Activated CD4-positive, alpha-beta T cell treated with anti-CD3 and anti-CD28 coated beads for 4 hours (primary cell): ENCODE measurements at places on chromosomes 13 and 19.

DNA sequence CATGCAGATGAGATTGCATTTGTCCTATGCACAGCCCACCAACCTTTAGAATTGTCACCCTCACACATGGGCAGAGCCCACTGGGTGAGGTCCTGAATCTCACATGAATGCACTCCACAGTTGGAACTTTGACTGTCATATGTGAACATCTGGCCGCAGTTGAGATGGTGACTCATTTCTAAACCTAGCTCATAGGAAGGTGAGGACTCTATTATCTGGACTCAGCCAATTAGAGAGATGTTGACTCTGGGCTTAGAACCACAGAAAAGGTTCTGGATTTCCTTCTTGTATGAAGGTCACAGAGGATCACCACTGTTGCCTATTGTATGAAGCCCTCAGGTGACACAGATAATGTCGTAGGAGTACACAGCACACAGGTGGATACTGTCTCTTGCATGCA is 25.6 kb upstream of the ZNF681 start:
- DNase-seq, result no peak

GRCh38 chr13:112513761-112514160 is 74.2 kb downstream of the TUBGCP3 start:
- DNase-seq, result no peak

GRCh38 chr13:33927315-33927714 is 109.4 kb downstream of the RFC3 start:
- no peak for DNase-seq

DNA sequence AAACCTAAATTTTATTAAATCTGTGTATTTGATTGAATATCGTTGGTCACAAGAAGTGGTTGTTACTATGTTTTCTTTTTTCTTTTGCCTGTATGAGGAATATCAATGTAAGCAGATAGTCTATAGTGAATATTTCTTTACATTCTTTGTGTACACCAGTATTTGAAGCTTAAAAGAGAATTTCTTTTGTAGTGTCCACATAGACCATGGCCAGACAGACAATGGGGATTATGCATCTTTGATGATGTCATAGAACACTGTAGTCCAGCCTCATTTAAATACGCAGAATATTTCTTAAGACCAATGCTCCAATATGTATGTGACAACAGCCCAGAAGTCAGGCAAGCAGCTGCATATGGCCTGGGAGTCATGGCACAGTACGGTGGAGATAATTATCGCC is 64.8 kb downstream of the IPO5 start:
- DNase-seq, result no peak

- no peak for DNase-seq
Observed at GRCh38 chr13:79647533-79647932, 166.6 kb downstream of the NDFIP2 start.

DNA sequence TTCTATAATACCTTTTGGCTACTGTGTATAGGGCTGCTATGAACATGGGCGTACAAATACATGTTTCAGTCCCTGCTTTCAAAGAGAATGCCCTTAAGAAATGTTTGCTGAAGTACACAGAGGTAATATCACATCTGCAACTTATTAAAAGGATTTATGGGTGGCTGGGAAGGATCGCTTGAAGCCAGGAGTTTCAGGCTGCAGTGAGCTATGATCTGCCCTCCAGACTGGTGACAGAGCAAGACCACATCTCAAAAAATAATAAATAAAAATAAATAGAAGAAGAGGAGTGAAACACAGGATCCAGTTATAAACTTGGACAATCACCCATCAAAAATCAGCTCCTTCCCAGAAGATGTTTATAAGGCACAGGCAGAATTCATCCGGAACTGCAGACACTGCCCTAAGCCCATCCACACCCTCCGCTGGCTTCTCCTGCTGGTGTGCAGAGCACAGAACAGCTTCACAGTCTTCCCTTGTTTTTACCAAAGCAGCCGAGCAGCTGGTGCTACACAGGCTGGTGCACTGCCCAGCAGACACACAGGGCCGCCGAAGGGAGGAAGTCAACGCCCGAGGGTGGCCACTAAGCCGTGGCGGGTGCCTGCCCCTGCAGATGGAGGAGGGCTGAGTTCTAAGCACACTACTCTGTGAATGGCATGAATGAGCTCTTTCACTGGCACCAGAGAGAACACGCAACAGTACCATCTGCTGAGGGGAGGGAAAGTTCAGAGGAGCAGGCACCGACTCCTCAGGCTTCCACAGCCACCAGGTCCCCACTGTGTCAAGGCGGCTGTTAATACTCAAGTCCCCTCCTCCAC is 44.0 kb downstream of the BRD4 start:
- no peak for DNase-seq

- no peak for DNase-seq
Observed at GRCh38 chr13:76983676-76984075, 8.2 kb upstream of the CLN5 start.

GRCh38 chr19:18878058-18878797 is 17.7 kb downstream of the CERS1 start:
- DNase-seq, result no peak

- DNase-seq, result no peak
Observed at GRCh38 chr19:13864667-13865570, 12.0 kb upstream of the NANOS3 start.

DNA sequence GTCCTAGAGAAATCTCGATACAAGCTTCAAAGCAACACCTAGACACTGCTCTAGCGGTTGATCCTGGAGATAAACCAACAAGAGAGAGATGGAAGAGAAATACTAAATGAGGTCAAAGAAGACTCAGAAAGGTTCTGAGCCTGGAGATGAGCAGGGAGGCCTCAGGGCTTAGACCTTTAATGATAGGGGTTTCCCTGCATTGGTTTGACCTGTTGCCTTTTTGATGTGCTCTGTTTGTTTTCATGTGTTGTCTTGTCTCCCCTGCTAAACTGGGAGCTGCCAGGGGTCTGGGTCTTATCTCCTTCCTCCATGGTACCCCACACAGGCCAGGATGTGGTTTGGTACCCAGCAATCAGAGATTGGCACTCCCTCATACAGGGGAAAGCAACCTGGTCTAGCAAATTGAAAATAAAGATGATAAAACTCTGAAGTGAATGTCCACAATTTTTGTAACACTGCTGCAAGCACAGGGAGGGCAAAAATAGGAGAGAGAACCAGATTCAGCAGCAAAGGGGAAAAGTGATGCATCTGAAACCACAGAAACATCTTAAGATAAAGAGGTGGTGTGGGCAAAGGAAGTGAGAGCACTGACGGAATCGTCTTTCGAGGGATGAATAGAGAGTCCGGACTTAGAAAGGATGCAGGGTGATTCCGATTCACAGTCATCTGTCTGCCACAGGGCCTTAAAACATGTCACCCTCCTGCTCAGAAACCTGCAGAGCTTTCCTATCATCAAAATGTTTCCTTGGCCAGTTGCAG is 3.5 kb downstream of the FFAR2 start:
- peak; percentile 6 for DNase-seq

DNA sequence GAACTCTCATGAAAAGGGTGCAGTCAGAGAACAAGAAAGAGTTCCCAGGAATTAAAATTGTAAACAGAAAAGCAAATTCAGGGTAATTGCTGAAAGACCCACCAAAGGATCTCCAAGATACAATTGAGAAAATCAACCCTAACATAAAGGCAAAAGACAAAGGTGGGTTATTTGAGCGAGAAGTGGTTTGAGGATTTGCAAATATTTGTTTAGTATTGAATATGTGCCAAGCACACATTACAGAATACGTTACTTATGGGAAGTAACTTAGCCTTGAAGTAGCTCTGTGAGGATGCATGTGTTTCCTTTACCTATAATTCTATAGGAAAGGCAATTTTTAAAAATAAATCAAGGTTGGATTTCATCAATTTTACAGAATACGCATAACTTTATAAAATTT is 10.0 kb upstream of the CEACAM21 start:
- no peak for DNase-seq

DNA sequence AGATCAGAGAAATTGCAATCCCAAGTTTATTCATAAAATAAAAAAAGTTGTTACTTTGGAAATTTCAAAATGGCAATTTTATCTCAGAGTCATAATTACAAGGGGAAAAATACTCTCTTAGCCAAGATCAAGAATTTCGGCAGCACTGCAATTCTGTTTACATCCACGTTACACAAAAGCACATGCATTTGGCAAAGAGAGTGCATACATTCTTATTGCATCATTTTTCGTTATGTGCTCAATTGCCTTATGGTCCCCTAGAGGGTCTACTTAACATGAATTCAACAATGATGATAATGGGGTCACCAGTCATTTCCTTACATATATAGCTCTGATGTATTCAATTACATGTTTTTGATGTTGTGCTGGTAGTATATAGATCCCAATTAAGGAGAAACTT is 498.0 kb downstream of the DIAPH3 start:
- DNase-seq, result no peak

DNA sequence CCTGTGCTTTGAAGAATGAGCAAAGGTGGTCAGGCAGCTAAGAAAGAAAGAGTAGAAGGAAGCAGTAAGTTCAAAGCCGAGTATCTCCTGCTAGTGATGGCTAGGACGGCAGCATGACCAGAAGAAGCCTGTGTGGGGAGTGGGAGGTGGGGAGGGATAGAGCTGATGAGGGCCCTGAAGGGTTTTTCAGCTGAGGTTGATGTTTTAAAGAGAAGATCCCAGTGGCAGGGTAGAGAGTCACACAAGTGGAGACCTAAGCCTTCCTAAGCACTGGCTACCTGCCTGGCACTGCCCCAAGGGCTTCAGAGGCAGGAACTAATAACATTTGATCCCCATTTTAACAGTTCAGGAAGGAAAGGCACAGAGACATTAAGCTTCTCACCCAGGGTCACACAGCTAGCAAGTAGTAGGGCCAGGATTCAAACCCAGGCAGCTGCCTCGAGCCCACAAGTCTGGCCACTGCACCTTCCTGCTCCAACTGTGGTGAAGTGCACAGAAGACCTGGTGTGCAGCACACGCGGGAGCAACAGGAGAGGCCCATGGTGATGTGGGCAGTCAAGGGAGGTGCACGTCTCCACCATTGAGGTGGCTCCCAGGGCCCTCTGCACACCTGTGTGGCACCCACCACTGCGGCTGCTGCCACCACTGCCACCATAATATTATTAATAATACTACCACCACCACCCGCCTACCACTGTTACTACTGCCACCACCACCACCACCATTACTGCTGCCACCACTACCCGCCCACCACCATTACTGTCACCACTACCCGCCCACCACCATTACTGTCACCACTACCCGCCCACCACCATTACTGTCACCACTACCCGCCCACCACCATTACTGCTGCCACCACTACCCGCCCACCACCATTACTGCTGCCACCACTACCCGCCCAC is 22.1 kb downstream of the CUL4A start:
- peak; percentile 52 for DNase-seq

DNA sequence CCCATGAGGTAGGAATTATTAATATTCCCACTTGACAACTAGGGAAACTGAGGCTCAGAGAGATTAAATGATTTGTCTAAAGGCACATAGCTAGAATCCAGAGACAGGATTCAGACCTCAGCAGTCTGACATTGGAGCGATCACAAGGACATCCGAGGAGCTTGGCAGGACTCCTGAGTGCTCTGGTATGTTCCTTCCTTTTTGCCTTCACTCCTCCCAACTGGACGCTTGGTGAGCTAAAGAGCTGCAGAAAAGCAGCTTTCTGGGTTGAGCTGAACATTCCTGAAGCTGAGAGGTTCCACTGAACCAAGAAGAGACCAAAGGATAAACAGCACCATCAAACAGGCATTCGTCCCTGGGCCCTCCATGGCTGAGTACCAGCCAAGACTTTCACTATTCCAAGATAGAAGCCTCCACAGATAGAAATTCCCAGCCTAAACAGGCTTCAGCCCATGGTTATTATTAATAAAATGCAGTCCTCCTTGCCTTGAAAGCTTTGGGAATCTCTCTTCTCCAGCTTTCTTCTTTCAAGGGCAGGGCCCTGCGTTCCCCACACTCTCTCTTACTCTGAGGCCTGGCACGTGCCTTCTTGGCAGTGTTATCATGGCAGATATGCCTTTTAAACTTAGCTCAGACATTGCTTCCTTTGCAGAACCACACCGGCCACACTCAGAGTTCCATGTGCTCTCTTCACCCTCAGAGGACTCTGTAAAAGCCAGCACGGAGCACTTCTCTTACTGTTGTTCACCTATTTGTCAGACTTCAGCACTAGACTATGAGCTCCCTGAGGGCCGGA is 97.1 kb downstream of the CYSLTR2 start:
- DNase-seq, result no peak

DNA sequence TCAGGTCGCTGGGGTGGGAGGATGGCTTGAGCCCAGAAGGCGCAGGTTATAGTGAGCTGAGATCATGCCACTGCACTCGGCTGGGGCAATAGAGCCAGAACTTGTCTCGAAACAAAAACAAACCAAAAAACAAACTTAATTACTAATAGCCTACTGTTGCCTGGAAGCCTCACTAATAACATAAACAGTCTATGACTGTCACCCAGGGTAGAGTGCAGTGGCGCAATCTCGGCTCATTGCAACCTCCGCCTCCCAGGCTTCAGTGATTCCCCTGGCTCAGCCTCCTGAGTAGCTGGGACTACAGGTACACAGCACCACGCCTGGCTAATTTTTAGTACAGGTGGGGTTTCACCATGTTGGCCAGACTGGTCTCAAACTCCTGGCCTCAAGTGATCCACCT is 18.0 kb downstream of the CATSPERD start:
- DNase-seq, result no peak

DNA sequence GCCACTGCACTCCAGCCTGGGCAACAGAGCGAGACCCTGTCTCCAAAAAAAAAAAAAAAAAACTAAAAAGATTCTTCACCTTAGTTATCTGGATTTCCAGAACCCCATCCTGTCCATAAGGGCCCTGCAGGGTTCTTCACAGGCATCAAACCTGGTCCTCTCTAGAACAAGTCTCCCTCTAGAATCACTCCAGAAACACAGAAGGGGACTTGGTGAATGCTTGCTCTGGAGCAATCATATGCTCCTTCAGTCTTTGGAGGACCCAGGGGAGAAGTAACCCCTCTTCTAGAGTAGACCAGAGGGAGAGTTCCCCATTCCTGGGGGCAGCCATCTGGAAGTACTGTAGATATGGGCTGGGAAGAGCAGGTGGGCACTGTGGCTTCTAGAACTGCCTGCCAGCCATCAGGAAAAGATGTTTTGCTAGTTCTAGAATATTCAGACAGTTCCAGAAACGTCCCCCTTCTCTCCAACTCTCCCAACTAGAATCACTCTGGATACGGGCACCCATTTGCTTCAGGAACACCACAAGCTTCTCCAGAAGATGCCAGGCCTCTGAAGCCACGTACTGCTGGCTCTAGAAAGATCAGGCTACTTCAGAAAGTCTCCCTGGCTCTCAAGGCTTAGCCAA is 2.8 kb downstream of the FUT1 start:
- no peak for DNase-seq

GRCh38 chr13:40502236-40502635 is 164.2 kb downstream of the FOXO1 start:
- no peak for DNase-seq
